NCI-H146 (cell line): ENCODE measurements at places on chromosomes 2 and 18.

DNA sequence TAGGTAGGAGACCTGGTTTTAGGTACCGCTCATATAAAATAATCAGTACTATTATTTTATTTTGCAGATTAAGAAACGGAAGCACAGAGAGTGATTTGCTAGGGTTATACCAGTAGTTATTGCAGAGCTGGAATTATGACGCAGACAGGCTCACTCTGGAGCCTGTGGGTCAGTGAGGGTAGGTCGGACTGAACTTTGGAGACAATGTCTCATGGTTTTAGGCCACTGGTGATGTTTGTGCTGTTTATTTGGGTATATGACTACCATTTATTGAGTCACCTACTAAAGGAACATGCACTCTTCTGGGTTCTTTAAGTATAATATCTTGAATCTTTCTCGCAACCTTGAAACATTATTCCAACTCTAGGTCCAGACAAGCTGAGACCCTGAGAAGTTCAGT is 33.5 kb upstream of the IL1R1 start:
- DNase-seq: no peak

DNA sequence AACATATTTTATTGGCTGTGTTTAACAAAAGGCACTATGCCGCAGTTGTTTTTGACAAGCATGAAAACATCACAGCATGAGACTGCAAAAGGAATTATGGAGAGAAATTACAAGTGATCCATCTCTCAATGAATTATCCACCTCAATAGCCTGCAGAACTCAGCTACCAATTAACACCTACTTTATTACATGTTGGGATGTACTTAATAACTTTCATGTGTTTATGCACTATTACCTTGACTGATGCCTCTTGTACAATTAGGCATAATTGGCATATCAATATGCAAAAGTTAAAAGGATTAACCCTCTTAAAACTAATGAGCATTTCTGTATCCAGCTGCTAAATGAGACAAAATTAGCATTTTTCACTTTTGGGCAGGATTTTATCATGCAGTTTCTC is 27.8 kb downstream of the ARHGAP15 start:
- no peak for DNase-seq

- DNase-seq: no peak
Observed at GRCh38 chr2:231355508-231356465, 39.7 kb upstream of the B3GNT7 start.

- no peak for DNase-seq
Observed at GRCh38 chr2:84899304-84900204, 5.9 kb upstream of the TMSB10 start.

DNA sequence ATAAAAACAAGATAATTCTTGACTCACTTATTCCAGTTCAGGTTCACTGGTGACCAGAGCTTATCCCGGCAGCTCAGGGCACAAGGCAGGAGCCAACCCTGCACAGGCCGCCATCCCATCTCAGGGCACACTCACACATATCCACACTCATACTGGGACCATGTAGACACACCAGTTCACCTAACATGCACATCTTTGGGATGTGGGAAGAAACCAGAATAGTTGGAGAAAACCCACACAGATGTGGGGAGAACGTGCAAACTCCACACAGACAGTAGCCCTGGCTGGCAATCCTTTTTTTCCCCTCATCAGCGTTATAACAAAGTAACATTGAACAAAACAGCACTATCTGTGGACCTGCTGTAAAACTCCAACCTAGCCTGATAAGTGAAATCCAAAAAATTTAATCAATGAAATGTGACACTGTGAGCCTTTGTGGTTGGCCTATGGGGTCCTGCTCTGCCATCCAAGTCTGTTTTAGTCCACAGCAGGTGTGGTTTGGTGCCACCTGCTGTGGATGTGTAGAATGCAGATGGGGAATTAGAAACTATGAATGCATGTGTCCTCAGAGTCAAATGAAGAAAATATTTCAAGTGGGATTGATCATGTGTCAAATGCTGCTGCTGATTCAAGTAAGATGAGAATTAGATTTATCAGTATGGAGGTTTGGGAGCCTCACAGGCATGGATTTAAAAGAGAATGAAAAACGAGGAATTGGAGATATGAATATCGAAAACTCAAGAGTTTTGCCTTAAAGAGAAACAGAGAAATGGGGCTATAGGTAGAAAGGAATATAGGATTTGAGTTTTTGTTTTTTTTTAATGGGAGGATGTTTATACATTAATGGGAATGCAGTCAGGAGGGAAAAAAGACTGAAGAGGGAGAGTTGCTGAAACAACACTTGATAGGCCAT is 47.0 kb downstream of the UGP2 start:
- DNase-seq: peak; percentile 53
